Inflammatory macrophage treated with lipopolysaccharide for 4 hours (primary cell): ENCODE measurements at places on chromosomes 5 and 9.

DNA sequence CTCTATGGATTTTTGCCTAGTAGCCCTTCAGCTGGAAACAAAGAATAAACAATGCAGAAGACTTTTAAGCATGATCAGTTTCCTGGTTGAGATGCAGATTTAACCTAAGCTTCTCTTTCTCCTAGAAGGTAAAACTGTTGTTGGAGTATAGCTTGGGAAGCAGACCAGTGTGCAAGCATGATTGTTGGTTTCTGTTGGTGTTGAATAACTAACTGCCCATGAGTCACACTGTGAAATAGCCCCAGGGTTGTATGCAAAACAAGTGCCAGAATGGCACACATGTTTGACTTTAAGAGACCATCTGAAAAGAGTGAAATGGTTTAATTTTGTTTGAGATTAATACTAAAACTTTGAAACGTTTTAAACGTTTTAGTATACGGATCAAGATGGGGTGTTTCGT, 227.1 kb downstream of the ARHGEF28 start:
- DNase-seq: peak; percentile 42

GRCh38 chr9:136644593-136645351, 17.9 kb upstream of the EGFL7 start:
- peak; percentile 95 for DNase-seq

- DNase-seq: peak; percentile 37
Observed at GRCh38 chr5:72402381-72402890, 82.3 kb downstream of the PTCD2 start.

- DNase-seq: no peak
Observed at GRCh38 chr5:6556089-6556801, 76.6 kb downstream of the NSUN2 start.

DNA sequence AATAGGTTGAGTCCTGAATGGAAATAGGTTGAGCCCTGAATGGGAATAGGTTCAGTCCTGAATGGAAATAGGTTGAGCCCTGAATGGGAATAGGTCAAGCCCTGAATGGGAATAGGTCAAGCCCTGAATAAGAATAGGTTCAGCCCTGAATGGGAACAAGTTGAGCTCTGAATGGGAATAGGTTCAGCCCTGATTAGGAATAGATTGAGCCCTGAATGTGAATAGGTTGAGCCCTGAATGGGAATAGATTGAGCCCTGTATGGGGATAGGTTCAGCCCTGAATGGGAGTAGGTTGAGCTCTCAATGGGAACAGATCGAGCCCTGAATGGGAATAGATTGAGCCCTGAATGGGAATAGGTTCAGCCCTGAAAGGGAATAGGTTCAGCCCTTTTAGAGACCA, 590.8 kb upstream of the ADAMTS16 start:
- no peak for DNase-seq

DNA sequence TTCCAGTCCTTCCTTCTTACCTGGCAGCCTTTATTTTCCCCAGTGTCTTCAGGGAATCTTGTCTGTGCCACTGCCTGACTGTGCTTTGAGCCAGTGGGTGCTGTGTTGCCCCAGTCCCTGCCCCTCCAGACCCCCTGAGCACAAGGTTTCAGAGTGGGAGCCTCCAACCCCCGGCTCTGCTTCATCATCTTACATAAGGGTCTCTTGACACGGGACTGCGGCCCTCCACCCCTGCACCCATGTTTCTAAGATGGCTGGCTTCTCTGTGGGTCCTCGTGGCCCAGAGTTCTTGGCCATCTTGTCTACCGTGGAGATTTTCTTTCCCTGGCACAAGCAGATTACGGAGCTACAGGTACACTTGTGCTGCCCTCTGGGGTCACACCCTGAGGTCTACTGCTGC, 194.1 kb downstream of the CACNA1B start:
- no peak for DNase-seq

GRCh38 chr5:170632985-170633234, 129.1 kb downstream of the KCNIP1 start:
- peak; percentile 22 for DNase-seq

- DNase-seq: no peak
Observed at GRCh38 chr5:129244478-129244877, 149.9 kb downstream of the ISOC1 start.

GRCh38 chr9:33453286-33453860, 6.0 kb upstream of the AQP3 start:
- no peak for DNase-seq

DNA sequence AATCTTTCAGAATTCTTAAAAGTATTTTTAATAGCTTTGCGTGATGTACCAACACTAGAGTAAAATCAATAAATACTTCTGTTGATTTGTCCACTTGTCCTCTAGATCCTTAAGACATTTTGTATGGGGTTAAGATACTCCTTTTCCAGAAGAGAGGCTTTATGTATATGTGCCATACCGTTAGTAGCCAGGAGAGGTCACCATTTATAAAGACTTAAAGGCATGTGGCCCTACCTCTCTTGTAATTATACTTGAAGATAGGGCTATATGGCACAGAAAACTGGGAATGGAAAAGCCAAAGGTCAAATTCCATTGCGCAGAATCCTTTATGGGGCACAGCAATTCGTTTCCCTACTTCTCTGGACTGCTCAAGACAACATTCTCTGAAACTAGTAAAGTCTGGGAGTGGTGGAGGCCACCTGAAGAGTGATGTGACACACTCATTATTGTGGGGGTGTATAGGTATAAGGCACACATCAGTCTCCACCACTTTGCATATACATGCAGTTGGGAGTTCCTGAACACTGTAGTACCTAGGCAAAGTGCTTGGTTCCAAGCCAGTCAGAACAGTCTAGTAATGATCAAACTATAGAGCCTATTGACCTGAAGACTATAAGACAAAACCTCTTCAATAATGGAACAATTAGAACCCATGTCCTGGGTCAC, 140.1 kb upstream of the FBXL17 start:
- DNase-seq: peak; percentile 49

DNA sequence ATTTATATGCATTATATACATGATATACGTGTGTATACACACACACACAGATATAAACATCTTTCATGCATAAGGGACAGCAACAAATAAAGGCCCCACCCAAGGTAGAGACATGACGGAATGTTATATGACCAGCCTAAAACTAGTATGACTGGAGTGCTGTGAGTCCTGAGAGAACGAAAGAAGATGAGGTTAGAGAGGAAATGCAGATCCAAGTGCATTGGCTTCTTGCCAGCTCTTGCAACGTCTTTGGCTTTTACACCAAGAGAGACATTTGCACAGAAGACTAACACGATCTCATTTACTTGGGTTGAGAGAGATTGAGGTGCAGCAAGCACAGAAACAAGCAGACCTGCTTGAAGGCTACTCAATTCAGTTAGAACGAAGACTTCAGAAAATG, 23.0 kb downstream of the CDH10 start:
- DNase-seq: peak; percentile 36

- no peak for DNase-seq
Observed at GRCh38 chr5:123571927-123572326, 60.0 kb downstream of the CSNK1G3 start.

DNA sequence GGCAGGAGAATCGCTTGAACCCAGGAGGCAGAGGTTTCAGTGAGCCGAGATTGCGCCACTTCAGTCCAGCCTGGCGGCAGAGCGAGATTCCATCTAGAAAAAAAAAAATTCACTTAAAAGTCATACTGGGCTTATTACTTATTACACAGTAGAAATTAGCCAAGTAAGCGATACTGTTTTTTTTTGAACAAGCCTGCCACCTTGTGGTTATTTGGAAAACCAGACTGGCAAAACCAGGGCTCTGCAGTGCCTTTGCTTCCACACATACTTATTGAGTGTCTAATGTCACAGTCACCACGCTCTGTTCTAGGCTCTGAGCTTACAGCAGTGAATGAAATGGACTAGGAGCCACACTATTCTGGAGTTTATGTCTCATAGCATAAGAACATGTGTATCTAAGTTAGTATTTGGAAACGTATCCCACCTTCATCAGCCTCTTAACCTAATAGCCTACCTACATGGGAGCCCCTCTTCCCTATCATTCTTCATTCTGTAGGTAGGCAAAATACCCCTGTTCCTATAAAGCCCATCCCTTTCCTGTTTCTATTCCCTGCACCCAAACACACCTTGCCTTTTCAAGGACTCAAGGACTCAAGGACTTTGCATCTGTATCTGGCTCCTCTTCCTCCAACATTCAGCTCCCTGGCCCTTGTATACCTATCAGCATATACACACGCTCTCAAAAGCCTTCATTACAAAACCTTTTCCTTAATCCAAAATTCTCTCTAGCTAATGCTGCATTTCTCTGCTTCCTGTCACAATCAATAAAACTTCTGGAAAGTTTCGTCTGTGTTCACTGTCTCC, 13.9 kb upstream of the BASP1 start:
- DNase-seq: peak; percentile 56

DNA sequence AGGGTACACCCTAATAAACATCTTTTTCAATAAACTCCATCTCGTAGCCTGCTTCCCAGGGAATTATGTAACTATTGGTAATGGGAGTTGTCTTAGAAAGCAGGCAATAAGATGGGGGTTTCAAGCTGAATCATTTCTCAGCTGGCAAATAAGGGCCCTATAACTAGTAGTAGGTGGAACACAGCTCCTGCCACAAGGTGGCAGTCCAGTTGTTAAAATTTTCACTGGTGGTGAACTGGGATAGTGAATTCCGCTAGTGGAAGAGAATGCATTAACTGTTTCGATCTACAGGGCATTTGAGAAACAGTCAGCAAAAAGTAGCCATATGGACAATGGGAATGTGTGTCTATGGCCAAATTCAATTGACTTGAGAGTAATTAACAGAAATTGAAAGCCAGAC, 27.7 kb downstream of the PCDHB15 start:
- no peak for DNase-seq

- DNase-seq: no peak
Observed at GRCh38 chr5:181088289-181088688, 42.7 kb downstream of the OR2V1 start.

DNA sequence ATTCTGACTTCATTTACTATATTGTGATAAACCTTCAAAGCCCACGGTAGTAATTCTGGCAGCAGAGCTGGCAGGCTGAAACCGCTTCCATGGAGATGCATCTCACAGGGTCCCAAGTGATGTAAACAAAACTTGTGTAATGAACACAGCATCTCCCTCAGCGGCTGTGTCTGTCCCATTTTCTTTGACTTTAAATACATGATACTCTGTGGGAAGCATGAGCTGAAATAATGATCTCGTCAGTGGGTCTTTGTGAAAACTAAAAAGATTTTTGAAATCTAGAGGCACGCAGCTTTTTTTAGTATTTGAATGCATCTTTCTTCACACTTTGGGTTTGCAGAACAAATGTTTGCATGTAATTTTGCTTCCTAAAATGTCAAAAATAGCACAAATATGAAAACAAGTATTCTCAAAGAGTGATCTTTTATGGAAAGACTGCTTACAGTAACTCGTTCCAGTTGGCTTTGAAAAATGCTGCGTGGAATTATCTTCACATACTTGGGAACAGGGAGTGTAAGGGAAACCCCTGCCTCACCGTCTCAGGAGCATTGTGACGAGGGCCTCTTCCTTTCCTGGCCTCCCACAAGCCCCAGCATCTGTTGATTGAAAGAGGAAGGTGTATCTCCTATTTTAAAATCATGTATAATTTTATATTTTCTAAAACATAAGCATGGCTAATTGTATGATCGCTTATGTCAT, 18.1 kb upstream of the LPCAT1 start:
- DNase-seq: no peak

- DNase-seq: no peak
Observed at GRCh38 chr5:33880319-33880718, 11.5 kb downstream of the ADAMTS12 start.

- DNase-seq: no peak
Observed at GRCh38 chr5:154712518-154713437, 42.4 kb upstream of the LARP1 start.

- DNase-seq: peak; percentile 67
Observed at GRCh38 chr5:123520677-123521247, 8.8 kb downstream of the CSNK1G3 start.

DNA sequence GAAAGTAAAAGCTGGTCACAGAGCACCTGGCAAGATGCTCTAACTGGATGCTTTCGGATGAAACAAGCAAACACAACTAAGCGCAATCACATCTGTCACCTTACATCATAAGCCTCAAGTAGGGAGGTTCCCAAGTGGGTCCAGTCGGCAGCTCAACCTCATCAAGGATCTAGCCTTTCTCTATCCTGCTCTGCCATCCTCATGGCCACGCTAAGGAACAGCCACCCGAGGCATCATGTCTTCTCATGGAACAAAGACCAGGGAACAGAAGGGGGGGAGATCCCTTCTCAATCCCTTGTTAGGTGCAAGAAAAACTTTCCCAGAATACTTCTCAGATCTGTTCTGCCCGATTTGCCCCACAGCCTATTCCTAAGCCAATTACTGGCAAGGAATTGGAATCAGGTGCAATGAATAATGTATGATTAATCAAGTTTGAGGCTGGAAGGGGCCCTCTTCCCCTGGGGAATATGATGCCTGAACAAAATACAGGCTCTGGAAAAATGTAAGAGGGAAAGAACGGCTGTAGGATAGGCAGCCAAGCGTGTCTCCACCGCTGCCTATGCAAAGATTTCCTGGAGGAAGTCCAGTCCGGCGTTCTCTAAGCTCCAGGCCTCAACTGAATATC, 1.3 kb upstream of the HABP4 start:
- no peak for DNase-seq

DNA sequence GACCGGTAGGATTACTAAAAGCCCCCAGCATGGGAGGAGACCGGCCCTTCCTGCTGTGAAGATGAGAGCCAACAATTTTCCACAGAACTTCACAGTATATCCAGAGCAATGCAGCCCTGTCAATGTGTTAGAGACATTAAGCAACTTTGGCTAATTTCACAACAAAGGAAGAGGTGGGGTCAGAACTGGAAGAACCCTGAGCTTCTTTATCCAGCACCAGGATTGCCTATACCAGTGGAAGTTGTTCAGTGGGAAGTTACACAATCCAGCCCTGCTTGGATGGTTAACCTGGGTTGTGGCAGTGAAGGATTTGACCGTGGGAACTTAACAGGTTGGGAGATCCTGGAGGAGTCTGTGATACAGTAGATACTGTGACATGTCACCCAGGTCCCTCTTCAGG, 197.0 kb downstream of the FBN2 start:
- DNase-seq: peak; percentile 75

- DNase-seq: no peak
Observed at GRCh38 chr9:16357828-16358227, 512.6 kb downstream of the BNC2 start.

GRCh38 chr5:173792781-173793547, 95.2 kb upstream of the CPEB4 start:
- DNase-seq: no peak

GRCh38 chr5:175709276-175709781, 51.5 kb downstream of the HRH2 start:
- no peak for DNase-seq
